NCI-H2171 treated with DMSO at 0.1 percent for 48 hours (cell line): ENCODE measurements at places on chromosomes 2 and 18.

DNA sequence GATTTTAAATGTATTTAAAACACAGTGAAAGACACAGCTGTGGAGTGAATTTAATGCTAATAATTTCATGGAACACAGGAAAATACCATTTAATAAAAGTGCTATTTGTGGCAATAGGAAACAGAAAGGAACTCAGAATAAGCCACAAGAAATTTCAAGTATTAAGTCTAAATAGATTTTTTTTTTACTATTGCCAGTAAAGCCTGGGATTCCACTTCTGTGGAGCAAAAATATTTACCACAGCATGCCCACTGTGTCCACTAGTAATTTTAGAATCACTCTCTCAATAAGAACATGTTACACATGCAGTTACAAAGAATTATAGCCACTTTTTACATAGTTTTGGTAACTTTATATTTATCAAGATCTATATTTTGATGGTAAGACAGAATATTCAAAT lies 17.2 kb downstream of the KCTD18 start:
- DNase-seq, result no peak

GRCh38 chr2:30683236-30683956 lies 123.8 kb downstream of the CAPN13 start:
- DNase-seq, result no peak

- no peak for DNase-seq
These were observed 404.9 kb downstream of the CPS1 start for GRCh38 chr2:210961249-210961648.

DNA sequence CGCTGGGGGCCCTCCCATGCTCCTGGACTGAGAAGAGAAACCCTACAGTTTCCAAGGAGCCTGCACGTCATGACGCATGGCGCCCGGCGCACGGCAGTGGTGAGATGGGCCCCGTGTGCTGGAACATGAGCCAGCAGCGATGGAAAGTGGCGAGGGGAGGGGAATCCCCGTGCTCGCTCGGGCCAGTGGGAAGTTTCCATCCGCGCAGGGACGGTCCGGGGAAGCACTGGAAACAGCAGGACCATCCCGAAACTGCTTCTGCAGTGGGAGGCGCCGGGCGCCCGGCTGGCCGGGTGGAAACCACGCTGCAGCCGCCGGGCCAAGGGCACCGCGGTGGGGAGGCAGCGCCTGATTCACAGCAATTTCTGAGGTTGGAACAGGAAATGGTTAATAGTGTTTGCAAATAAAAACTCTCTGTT lies 4.9 kb upstream of the PDCD1 start:
- no peak for DNase-seq

- no peak for DNase-seq
These were observed 10.6 kb upstream of the WIPF1 start for GRCh38 chr2:174607989-174608865.

- DNase-seq, result peak; percentile 14
These were observed 73.8 kb downstream of the RPIA start for GRCh38 chr2:88765154-88765888.

DNA sequence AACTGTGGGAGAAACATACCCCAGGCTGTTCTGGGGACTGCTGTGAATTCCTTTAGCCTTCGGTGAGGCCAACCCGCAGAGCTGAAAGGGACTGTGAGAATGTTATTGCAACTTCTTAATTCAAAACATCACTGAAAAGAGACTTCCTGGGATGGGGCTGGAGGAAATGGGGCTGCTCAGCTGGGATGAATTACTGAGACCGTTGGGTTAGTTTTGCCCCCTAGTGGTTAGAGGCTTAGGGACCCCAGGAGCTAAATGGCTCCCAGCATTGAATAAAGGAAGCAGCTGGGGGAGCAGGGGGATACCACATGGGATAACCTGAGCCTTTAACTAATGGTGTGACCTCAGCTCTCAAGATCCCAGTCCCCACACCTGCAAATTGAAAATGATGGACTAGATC lies 941.1 kb upstream of the FANCL start:
- DNase-seq, result peak; percentile 37

DNA sequence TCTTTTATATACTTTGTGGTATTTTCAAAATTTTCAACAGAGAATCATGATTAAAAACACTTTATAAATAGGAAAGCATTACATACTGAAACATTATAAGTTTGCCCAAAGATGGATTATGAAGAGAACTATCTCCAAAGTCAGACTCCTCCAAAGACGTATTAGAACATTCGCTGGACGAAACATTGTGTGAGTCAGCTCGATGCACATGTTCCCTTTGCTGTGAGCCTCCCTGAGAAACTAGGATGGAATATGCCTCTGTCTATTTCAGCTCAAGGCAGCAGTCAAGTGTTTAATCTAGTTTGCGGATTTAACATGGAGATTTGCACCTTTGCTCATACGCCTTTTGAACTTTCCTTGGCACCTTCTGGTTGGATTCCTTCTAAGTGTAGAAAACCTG lies 92.2 kb upstream of the NCKAP5 start:
- DNase-seq, result no peak

DNA sequence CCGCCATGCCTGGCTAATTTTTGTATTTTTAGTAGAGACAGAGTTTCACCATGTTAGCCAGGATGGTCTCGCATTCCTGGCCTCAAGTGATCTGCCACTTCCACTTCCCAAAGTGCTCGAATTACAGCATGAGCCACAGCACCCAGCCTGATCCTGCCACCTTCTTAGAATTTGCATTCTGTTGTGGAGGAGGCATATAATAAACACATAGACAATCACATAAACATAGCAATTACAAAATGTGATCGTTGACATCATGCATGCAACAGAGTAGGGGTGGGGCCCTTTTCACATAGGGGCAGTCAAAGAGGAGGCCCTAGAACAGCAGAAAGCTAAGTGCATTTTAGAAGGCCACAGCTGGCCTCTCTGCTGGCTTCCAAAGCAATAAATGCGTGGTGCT lies 39.9 kb upstream of the TSPYL6 start:
- DNase-seq, result peak; percentile 78

DNA sequence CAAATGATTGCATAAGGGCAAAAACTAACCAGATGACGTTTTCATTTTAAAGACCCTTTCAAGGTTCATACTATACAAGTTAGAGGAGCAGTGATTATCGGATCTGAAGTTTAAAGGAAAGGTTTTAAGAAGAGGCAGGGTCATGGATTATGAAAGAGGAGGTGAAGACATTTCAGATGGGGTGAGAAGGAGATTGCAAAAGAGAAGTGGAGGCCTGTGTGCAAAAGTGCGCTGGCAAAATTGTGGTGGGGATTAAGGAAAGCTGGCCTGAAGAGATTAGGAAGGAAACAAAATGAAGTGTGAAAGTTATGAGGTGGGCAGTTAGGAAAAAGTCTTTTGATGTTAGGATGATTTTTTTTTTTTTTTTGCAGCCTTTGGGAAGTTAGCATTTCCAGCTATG lies 935.7 kb upstream of the FAM98A start:
- no peak for DNase-seq

- no peak for DNase-seq
These were observed 82.4 kb downstream of the AAK1 start for GRCh38 chr2:69561101-69561500.

DNA sequence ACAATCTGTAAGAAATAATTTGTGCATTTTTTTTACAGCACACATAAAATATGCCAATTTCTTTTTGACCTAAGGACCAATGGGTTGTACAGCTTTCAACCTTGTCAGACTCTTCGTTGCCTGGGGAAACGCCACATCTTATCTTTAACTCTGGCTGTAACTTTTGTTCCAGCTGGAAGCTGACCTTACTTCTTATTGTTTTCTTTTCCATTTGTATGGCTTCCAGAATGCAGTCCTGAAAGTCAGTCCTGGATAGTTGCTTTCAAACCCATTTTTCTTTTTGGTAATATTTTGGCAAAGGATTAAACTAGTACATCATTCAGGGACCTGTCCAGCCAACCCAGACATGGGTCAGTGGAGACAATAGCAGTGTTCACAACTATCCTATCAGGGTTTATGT lies 686.5 kb upstream of the CDH2 start:
- DNase-seq, result no peak

DNA sequence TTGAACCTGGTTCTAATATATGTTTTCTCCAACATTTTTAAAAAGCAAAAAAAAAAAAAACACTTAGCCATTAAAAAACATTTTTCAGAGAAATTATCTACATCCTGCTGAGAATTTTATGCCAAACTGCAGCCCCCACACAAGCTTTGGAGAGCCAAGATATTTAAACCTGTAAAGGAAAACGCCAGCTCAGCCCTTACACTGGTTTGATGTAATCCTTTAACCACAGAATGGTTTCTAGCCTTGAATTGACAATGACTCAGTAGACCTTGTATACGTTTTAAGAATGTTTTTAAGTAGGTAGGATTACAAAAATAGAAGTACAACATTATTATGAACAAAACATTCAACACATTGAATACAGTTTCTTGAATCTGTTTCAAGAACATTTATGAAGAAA lies 113.6 kb downstream of the BABAM2 start:
- DNase-seq, result no peak

DNA sequence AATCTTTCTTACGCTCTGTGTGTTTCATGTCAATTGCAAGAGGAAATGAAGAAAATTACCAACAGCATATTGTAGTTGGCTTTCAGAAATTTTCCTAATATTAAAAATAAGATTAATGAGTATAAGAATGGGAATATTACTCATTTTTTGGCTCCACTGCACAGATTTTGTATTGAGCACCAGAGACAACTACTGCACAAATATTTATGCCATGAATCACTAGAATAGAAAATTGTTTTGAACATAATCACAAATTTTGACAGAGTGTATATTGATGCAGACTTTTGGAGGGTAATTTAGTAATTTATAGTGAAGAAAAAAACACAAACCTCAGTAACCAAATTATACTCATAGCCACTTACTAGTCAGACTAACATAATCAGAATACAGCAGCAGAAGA lies 118.3 kb downstream of the DOK6 start:
- DNase-seq, result no peak

GRCh38 chr2:169210917-169211316 lies 141.6 kb downstream of the DHRS9 start:
- DNase-seq, result no peak

- no peak for DNase-seq
These were observed 77.0 kb upstream of the ZNF532 start for GRCh38 chr18:58787536-58788149.

DNA sequence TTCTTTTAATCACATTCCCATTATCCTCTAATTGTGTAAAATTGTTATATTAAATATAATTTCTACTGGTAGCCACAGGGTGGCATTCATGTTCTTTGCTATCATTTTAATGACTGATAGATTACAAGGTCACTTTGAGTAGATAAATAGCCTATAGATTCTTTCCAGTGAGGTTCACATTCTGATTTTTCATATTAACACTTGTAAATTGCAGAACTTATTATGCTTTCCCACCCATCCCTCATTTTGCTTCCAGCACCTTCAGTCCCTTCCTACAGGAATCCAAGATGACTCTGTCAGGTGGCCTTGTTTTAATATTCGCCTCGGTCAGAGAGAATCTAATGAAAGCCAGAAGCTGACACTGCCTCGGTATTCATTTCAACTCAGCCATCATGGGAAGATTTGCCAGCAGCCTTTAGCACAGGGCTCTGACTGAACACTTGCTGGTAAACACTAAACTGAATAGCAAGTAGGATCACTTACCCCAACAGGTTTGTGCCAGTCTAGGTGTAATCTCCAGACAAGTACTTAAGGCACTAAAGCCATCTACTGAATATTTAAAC lies 101.2 kb upstream of the FSHR start:
- peak; percentile 27 for DNase-seq

DNA sequence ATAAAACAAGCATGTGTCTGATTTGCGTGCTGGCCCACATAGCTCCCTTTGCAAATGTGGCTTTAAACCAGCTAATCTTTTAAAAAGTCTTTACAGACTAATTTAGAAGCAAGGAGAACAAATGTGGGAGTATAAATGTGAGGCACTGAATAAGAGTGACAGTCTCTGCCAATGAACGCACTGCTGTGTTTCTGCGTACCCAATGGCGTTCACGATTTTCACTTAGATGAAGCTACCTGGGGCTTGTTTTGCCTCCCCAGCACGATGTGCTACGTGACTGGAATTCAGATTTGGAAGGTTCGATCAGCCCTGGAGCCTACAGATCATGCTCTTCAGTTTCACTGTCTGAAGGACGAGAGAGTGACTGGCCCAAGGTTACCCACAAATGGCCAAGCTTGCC lies 10.8 kb upstream of the CRACDL start:
- no peak for DNase-seq

GRCh38 chr2:112579241-112579640 lies 5.2 kb upstream of the CHCHD5 start:
- no peak for DNase-seq

GRCh38 chr2:130872741-130873125 lies 36.0 kb downstream of the ARHGEF4 start:
- no peak for DNase-seq

- DNase-seq, result no peak
These were observed 100.2 kb downstream of the ARHGAP15 start for GRCh38 chr2:143229411-143229810.

DNA sequence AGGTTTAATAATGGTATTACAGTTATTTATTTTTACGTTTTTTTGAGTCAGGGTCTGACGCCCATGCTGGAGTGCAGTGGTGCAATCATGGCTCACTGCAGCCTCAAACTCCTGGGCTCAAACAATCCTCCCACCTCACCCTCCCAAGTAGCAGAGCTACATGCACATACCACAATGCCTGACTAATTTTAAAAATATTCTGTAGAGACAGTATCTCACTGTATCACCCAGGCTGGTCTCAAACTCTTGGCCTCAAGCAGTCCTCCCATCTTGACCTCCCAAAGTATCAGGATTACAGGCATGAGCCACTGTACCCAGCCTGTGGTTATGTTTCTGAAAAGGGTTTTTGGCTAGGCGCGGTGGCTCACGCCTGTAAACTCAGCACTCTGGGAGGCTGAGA lies 120.8 kb downstream of the ESCO1 start:
- no peak for DNase-seq

- no peak for DNase-seq
These were observed 35.2 kb downstream of the TTLL4 start for GRCh38 chr2:218745559-218746469.
